Omental fat pad (tissue), 4 donors: ENCODE measurements at places on chromosomes 16 and 17. TPM values are rescaled to one million over a fixed set of nuclear protein-coding genes. Genes with fewer than 3 reads are reported as not detected.

DNA sequence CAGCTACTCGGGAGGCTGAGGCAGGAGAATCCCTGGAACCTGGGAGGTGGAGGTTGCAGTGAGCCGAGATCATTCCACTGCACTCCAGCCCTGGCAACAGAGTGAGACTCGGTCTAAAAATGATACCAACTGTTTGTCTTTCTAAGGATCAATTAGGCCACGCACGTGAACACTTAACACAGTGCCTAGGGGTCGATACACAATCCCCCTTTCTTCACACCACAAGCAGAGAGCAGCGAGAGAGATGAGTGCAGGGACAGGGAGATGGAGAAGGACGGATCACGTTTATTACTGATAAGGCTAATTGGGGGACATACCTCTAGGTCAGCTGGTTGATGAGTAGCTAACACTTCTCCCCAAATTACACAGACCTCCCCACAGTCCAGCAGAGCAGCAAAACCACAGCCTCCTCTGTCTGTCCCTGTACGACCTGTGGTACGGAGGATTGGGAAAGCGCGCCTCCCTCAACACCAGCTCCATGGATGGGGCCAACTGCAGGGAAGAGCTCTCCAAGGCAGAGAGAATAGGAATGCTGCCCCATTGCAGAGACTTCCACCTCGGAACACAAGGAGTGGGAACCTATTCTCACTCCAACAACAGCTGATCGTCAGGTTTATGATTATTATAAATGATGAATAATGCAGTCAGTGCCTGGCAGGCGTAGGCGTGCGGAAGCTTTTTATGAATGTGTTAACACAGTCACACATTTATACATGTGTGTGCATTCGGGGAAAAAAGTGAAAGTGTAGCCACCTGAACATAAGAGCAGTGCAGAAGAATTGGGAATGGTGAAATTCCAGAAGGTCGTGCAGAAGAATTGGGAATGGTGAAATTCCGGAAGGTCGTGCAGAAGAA, 155.1 kb downstream of the C16orf95 start:
- DNase-seq, result no peak

DNA sequence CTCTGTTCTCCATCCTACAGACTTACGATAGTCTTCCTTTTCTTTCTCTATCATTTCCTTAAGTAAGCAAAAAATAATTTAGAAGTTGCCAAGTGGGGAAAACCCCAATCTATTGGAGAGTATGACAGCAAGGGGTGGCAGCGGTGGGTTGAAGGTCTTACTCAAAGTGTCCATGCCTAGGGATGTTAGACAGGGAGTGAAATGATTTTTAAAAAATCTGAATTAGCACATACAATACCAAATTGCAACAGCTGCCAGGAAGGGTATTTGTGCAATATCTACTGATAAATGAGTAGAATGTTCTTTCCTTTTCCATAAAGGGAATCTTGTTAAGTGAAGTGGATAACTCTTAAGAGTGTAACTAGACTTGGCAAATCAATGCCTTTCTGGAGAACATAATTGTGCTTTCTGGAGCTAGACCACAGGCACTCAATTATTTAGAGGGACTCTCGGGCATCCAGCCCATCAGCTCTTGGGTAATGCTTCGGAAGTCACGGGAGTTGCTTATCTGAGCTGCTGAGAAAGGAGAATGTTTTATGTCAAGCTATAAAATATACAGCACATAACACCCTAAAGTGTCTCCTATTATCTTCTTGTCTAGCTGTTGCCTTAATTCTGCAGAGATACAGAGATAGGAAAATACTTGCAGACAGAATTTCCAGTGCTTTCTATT, 151.5 kb downstream of the KCNJ2 start:
- DNase-seq, result no peak

DNA sequence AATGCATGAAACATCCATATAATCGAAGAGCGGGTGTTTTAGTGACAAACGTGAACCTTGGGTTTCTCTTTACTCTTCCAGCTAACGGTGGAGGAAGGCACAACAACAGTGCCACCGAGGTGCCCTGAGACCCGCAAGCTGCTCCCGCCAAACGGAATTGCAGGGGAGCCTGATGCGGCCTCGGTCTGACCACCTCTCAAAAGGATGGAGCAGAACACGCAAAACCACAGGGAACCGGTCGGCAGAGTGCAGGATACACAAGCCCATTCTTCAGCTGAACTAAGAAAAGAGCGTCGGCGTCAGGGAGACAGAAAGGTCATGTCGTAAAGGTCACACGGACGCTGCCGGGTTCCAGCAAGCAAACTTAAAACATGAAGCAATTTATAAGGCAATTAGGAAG, 109.5 kb upstream of the ZNF750 start:
- no peak for DNase-seq

DNA sequence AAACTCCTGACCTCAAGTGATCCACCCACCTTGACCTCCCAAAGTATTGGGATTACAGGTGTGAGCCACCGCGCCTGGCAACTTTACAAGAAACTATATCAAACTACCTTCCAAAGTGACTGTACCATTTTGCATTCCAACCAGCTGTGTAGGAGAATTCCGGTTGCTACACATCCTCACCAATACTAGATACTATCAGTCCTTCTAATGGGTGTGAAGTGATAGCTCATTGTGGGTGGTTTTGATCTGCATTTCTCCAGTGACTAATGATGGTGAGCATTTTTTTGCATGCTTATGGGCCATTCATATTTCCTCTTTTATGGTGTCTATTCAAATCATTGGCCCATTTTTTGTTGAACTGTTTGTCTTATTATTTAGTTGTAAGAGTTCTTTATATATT, 37.7 kb downstream of the SCNN1B start:
- DNase-seq, result no peak

Gene MPHOSPH6
- 33.6 TPM for total RNA-seq

DNA sequence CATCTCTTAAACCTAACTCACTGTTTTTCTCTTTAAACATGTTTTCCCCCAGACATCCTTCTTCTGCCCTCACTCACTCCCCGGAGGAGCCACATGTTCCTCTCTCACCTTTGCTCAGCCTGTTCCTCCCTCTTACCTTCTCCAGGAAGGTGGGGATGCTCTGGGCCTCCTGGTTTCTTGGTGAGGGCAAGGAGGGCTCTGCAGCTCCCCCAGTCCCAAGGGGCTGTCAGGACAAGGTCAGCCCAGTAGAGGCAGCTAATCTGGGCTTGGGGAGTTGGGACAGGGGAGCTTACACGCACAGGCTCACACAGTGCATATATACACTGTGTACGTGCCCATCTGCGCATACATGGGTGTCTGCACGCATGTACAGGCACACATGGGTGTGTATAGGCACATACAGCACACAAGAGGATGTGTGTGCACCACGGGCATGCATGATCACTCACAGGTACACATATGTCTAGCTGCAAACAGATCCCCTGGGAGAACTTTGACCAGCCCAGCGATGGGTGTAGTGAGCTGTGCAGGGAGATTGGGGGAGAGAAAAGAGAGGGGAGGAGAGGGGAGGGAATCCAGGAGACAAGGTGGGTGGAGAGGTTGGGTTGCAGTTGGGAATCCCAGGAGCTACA, 28.6 kb upstream of the SPNS3 start:
- no peak for DNase-seq

DNA sequence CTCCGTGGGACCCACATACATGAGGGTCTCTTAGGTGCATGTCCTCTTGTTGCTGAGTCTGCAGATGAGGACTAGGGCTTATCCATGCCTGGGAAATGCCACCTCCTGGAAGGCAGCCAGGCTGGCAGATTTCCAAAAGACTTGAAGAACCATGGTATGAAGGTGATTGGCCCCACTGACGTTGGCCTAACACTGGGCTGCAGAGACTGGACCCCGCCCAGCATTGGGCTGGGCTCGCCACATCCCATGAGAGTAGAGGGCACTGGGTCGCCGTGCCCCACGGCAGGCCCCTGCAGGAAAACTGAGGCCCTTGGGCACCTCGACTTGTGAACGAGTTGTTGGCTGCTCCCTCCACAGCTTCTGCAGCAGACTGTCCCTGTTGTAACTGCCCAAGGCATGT, 38.2 kb upstream of the IL21R start:
- no peak for DNase-seq

GRCh38 chr17:74380086-74380958, 13.0 kb downstream of the GPR142 start:
- DNase-seq, result no peak

- no peak for DNase-seq
Measured at GRCh38 chr16:50437769-50438437, 69.1 kb upstream of the BRD7 start.

Gene TP53TG3F
- not detected for total RNA-seq

Gene NKIRAS2
- total RNA-seq, result 29.5 TPM

DNA sequence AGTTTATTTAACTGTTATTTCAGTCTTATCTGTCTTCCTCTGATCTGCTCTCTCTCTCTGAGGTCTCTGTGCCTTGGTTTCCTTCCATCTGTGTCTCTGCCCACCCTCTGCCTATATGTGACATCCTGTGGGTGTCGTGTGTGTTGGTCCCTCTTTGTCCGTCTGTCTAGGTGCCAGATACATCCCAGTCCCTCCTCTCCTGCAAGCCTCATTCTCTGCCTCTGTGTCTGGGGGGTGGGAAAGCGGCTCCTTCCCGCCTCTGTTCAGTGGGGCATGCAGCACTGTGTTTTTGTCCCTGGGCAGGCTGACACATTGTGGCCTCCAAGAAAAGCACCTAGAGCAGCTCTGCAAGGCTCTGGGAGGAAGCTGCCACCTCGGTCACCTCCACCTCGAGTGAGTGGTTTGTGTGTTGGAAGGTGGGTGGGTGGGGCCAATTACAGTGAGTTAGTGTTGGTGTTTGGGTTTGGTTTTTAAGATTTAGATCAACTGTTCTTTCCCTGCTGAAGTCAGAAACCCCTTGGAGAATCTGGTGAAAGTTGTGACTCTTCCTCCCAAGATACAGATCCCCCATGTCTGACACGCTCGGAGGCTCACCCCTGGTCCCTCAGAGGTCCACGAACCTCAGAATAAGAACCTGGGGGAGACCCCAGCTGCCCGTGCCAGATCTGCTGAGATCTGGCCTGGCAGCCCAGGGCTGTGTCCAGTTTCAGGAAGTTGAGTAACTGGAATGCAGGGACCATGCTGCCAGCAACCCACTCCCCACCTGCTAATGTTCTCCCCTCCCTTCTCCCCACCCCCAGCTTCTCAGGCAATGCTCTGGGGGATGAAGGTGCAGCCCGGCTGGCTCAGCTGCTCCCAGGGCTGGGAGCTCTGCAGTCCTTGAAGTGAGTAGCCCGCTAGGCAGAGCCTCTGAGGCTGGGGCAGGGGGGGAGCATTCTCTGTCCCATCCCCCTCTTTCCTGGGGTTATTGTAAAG, 50.9 kb upstream of the CPNE2 start:
- DNase-seq, result no peak

DNA sequence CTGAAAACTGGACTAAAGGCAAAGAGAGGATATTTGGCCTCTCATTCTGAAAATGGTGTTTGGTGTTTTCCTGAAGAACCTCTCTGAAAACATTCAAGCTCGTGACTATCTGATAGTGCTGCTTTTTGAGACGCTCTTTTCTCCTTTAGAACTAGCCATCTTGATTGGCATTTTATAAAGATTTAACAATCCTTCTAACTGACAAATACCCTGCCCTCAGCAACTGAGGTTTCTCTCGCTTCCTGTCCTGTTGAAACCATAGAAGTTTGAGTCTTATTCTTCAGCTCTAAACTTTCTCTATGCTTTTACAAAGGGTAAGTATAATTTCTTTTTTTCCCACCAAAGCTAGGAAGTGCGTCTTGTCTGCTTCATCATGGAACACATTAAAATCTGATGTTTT, 13.3 kb downstream of the CNEP1R1 start:
- DNase-seq, result no peak

GRCh38 chr17:13594310-13594709, 7.4 kb downstream of the HS3ST3A1 start:
- DNase-seq, result no peak

DNA sequence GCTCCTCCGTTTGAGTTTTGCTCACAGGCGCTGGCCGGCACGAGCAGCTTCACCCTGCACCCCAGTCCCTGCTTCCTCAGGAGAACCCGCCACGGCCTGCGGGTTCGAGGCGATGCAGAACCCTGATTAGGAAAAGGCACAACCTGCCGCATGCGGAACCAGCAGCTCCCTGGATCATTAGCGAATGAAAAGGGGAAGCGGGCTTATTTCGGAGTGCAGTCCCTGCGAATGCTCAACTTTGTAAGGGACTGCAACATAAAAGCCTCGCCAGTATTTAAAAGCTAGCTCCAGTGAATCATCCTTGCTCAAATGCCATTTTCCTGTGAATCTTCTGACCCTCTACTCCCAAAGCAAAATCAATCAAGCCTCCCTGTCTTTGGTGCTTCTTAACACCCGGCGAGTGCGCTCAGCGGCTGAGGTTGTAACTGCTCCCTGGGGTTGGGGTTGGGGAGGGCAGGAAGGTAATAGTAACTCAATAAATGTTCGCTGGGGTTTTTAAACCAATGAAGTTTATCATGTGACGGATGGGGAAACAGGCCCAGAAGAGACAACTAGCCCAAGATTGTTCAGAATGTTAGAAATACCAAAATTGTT, 678 bp upstream of the AKAP10 start:
- DNase-seq, result no peak

Gene PDILT
- not detected for total RNA-seq

DNA sequence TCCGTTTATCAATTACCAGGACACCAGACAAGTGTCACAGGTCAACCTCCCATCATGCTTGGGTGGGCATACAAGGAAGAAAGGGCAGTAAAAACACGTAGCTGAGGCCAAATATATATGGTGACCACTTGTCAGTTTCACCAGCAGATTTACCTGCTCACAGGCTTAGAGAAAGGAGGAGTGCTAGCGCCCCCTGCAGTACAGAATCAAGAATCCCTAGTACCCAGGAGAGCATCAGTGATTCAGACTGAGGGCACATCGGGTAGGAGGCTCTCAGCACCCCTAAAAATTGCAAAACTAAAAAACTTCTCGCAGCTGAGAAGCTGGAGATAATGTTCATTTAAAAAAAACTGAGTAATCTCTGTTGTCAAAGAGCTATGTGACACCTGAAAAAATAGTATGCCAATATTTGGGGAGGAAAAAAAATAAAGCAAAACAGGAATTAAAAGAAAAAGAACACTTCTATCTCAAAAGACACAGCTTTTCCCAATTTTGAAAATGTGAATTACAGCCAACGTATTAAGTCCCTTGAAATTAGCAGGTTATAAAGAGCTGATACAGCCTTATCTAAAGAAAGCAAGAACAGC, 21.2 kb upstream of the MON1B start:
- DNase-seq, result no peak

Gene P2RX5
- total RNA-seq, result 0.84 TPM

DNA sequence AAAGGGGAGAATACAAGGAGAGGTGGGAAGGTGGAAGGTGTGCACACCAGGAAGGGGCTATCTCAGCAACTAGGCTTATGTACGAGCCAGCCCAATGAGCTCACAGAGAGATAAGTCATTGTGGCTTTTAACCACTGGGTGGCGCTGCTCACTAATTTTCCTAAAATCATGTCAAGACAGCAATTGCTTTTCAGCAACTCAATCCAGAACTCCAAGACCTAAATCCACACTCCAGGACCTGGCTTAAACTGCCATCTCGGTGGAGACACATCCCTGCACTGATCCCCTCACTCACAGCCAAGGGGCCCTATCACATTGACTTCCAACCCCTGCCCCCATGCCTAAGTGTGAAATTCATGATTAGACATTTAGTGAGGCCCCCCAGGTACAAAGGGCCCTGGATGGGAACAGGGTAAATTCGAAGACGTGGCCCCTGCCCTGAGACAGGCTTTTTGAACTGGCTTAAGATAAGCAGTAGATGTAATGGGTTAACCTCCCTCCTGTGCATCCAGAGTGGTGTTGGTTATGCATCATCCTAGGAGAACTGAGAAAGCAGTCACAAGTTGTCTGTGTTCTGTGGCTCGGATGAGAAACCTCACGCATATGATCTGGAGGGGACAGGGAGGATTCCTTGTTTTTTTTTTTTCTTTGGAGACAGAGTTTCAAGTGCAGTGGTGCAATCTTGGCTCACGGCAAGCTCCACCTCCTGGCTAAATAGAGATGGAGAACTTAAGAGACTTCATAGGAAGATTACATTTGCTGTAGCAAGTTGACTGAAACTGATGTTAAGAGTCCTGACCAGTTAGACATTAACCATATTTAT, 11.5 kb downstream of the CCL16 start:
- DNase-seq, result peak; percentile 74
